Islet precursor cell (in vitro differentiated cells): ENCODE measurements at places on chromosomes 6 and 20.

- no peak for DNase-seq
Observed at GRCh38 chr6:87199787-87200186, 44.4 kb downstream of the ZNF292 start.

GRCh38 chr6:32908897-32909296, 31.9 kb downstream of the HLA-DMB start:
- no peak for DNase-seq

DNA sequence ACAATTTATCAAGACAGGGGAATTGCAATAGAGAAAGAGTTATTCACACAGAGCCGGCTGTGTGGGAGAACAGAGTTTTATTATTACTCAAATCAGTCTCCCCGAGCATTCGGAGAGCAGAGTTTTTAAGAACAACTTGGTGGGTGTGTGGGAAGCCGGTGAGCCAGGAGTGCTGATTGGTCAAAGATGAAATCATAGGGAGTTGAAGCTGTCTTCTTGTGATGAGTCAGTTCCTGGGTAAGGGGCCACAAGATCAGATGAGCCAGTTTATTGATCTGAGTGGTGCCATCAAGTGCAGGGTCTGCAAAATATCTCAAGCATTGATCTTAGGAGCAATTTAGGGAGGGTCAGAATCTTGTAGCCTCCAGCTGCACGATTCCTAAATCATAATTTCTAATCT, 50.0 kb upstream of the ECI2 start:
- no peak for DNase-seq

DNA sequence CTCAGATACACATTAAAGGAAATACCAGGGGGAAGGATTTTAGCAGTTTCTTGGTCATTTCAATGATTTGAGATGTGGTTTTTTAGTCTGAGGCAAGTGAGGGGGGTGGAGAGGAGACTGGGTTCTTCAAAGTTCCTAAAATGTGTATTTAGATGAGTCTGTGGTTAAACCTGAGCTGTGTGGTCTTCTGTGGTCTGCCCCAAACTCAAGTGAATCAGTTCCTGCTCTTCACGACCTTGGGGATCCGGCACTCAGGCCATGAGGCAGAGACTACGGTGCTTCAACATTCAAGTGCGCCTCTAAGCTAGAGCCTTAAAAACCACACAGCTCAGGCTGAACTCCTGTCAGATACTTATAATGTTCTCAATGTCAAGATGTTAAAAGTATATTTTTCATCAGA, 406.7 kb downstream of the LMBRD1 start:
- DNase-seq = peak; percentile 56

- no peak for DNase-seq
Observed at GRCh38 chr6:150448221-150448620, 79.4 kb downstream of the IYD start.

- no peak for DNase-seq
Observed at GRCh38 chr6:163730246-163731210, 316.0 kb downstream of the QKI start.

DNA sequence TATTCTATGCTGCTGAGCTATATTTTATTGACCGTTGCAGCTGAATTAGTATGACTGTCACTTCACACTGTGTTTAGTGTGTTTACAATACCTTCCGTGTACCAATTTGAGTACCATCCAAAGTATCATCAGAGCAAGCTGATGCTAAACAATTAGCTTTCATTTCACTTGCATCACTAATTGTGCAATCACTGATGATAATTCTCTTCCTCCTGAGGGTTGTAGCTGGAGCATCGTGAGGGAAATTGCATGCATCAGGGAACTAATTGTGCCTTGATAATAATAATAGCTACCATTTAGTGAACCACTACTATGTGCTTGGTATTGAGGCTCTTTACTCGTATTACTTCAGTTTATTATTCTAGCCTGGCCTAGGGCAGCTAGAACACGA, 384.8 kb upstream of the SOX4 start:
- DNase-seq = no peak

DNA sequence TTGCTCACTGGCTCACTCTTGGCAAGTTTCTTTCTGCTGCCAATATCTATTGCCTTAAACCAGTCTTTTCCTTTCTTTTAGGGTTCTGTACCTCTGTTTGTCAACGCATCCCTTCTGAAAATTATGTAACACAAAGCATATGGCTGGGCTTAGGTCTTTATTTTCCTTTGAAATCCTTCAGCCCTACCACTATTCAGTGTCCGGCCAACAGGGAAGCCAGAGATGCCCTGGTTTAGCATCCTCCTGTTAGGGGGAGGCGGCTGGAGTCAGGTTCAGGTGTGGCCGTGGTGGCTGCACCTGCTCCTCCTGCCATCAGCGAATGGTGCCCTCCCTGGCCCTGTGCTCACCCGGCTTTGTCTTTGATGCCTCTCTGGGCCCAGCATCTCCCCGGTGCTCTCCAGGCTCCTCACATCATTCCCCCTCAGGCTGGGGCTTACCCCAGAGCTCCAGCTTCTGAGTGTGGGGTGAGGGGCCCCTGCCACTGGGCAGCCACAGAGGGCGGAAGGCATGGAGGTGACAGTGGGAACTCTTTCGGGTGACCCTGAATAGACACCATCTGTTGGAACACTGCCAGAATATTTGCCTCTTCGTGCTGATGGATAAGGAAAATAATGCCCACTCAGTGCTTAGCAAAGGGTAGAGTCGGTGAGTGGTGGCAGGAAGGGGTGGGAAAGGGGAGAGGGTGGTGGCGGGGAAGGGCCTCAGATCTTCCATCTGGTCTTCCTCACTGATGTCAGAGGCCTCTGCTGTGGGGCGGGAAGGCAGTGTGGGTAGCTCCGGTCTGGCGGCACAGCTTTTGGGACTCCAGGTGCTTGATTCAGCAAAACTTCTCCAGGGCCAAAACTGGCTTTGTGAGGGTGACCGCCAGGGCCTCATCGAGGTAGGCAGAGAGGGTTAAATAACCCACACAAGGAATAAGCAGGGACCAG, 97.2 kb downstream of the DACT2 start:
- DNase-seq = no peak

GRCh38 chr20:49219924-49220831, 962 bp downstream of the DDX27 start:
- no peak for DNase-seq

GRCh38 chr6:372336-372911, 19.1 kb upstream of the IRF4 start:
- no peak for DNase-seq

GRCh38 chr6:53154794-53155193, 6.2 kb upstream of the GCM1 start:
- DNase-seq = no peak

GRCh38 chr6:33904050-33904746, 100.4 kb upstream of the MLN start:
- no peak for DNase-seq

- peak; percentile 90 for DNase-seq
Observed at GRCh38 chr6:42963855-42964605, 3.5 kb downstream of the GNMT start.

DNA sequence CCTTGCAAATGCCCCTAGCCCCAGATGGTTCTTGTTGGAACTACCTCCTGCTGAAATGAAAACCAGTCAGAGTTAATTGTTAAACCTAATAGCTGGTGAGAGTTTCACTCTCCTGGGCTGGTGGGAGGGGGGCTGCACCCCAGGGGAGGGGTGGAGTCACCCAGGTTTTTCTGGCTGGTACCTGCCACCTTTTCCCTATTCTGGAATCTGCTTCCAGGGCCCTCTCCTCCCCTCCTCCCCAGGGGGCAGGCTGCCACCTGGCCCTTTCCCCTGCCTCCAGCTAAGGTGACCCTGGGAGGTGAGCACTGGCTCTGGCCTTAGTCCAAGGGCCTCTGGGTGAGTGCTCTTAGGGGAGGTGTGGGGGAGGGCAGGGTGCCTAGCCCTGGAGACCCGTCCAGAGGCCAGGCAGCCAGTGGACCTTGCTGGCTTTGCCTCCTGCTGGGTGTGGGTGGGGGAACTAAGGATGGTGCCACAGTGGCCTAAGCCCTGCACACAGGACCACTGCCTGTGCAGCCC, 48.8 kb upstream of the EPB41L1 start:
- DNase-seq = no peak

GRCh38 chr6:96330884-96331283, 190.7 kb upstream of the UFL1 start:
- no peak for DNase-seq

DNA sequence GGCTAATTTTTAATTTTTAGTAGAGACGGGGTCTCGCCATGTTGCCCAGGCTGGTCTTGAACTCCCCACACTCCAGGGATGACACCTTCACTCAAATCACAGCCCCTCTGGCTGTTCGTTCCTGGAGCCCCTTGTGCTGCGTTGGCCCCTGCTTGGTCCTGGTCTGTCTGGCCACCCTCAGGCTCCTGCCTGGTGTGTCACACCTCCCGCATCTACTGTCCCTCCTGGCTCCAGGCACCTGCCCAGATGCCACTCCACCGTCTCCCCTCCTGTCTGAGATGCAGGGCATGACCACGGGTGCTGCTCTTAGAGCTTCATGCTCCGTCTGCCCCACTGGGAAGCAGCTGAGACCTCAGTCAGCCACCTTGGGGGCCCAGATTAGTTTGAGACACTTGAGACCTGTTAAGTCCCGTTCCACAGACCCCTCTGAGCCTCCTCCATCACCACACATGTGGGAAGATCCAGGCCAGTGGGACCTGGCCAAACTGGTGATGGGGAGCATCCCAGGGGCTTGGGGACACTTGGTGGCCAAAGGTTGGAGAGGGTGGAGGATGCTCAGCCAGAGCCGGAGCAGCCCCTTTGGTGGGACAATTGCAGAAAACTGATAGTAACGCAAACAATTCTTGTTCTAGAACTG, 21.9 kb upstream of the NPBWR2 start:
- DNase-seq = no peak

GRCh38 chr6:160163425-160163824, 41.8 kb downstream of the SLC22A1 start:
- no peak for DNase-seq

DNA sequence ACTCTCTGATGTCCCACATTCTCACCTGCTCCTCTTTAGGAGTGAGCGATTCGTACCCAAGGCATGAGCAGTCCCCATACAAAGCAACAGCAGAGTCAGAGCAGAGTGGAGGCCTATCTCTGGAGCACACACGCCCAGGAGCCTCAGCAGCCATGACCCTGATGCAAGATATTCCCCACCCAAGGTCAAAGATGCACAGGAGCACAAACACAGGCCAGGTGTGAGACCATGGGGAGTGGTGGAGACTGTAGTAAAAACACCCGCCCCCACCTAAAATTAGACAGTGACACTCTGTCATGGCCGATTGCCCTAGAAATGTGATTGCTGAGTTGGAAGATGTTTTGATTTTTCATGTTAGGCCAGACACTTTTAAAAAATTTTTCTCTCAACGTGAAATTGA, 21.4 kb downstream of the RRBP1 start:
- DNase-seq = no peak

DNA sequence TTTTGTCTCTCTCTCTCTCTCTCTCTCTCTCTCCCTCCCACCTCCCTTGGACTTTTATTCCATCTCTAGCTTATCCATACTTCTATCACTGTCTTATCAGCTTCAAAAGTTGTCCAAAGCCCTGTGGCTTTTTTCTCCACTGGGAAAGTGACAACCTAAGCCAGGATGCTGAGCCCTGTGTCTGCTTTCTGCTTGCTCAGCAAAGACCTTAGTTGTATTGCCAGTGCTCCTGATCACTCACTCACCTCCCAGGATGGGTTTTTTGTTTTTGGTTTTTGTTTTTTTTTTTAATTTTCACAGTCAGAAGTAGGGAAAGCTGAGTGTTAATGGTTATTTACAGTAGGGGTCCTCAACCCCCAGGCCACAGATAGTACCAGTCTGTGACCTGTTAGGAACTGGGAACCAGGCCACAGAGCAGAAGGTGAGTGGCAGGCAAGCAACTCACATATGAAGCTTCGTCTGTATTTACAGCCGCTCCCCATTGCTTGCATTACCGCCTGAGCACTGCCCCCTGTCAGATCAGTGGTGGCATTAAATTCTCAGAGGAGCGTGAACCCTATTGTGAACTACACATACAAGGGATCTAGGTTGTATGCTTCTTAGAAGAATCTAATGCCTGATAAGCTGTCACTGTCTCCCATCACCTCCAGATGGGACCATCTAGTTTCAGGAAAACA, 125.0 kb upstream of the ID4 start:
- no peak for DNase-seq

DNA sequence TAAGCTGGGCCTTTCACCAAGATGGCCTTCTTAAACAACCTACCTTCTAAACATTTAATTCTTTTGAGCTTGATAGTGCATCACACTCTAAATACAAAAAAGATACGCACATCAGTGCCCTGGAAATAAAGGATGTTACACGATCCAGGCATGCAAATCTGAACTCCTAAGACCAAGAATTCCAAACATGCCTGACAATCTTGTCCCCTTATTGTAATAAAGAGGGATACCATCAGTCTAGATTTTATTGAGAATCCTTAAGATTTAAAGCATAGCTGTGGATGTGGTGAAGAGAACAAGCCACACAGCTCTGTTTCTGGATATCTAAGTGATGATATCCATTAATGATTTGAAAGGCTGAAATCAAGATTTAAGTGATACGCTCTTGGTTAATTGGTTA, 13.0 kb downstream of the ZNF451 start:
- DNase-seq = no peak

GRCh38 chr20:3420211-3420707, 12.8 kb upstream of the DNAAF9 start:
- DNase-seq = no peak

GRCh38 chr6:142296975-142297604, 4.7 kb upstream of the ADGRG6 start:
- DNase-seq = no peak

DNA sequence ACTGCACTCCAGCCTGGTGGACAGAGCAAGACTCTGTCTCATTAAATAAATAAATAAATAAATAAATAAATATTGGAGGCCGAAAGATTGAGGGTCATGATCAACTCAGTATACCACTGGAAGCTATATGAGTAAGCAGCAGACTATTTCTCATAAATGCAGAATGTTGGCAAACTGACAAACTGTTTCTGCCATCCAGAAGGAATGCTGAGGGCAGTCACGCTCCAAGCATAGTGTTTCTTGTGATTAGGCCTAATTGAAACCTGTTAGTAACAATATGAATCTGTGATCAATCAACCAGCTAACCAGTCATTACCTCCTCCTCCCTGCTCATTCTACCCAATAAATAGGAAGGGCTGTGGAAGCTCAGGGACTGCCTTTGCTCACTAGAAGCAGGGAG, 15.2 kb upstream of the KCNK15 start:
- no peak for DNase-seq

GRCh38 chr6:139881236-139881635, 506.8 kb upstream of the CITED2 start:
- DNase-seq = no peak

GRCh38 chr6:68173616-68174015, 461.5 kb upstream of the ADGRB3 start:
- DNase-seq = no peak
